Lung microvascular endothelial cell (primary cell): ENCODE measurements at places on chromosomes 5 and 9. TPM values are rescaled to one million over a fixed set of nuclear protein-coding genes. Genes with fewer than 3 reads are reported as not detected.

GRCh38 chr5:159504106-159504856 lies 174.0 kb upstream of the IL12B start:
- no peak for DNase-seq

DNA sequence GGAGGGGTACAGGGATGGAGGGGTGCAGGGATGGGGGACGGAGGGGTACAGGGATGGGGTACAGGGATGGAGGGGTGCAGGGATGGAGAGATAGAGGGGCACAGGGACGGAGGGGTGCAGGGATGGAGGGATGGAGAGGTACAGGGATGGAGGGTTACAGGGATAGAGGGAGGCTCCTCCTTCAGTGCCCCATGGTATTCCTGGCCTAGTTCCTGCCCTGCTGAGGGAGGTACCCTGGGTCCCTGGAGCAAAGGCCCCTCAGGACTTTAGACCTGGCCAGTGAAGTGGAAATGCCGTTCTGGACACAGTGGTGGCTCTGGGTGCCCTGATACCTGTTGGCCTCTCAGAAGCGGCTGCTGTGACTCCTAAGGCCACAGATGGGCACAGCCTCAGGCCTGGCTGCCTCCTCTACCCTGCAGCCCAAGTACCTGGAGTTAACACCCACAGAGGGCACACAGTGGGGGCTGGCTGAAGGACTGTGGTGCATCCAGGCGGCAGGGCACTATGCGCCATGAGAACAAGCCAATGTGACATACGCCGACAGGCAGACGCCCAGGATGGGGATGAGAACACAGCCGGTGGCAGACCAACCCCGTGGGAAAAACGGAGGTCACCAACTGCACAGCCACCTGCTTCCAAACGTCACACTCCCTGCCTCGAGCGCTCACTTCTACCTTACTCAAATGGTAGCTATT lies 8.4 kb downstream of the PTGES2 start:
- no peak for DNase-seq

DNA sequence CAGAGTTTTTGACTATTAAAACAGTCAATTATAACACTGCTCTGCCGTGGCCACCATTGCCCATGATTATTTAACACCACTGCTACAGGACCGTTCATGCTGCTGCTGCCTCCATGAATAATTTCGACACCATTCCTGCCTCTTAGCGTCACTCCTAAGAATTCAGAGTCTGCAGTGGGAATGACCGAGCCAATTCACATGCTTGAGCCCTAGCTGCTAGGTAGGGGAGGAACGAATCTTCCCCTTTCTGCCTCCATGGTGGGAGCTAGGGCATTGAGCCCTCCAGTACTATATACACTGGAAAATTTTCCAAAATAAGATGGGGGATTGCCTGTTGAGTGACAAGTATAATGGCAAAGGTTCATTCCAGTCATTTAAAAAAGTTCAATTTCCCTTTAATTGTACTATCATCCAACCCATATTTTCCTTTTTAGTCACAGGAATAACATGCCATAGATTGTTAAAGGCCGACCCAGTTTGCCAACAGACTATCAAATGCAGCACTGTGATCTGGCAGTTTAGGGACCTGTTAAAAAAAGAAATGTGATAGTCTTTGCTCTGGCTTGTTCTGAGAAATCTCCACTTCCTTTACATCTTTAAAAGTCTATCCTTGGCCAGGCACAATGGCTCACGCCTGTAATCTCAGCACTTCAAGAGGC lies 13.5 kb upstream of the B4GALT1 start:
- DNase-seq: no peak

ENTPD2 gene
- total RNA-seq: not detected in 2 replicates

ELOVL7 gene
- total RNA-seq: under 0.01 TPM in 2 replicates

SPINK4 gene
- total RNA-seq: not detected in 2 replicates

CD72 gene
- under 0.01 TPM in 1 of 2 replicates, not detected in the other for total RNA-seq

- DNase-seq: peak; percentile 69
These were observed 65.9 kb upstream of the PLPP1 start for GRCh38 chr5:55600497-55601203.

CLIC3 gene
- 0.22 TPM in 1 of 2 replicates, not detected in the other for total RNA-seq

CDKN2B-AS1 gene
- 0.60 and 1.5 TPM in 2 replicates for total RNA-seq

GRCh38 chr5:87946271-87946670 lies 322.4 kb downstream of the TMEM161B start:
- DNase-seq: no peak

DNA sequence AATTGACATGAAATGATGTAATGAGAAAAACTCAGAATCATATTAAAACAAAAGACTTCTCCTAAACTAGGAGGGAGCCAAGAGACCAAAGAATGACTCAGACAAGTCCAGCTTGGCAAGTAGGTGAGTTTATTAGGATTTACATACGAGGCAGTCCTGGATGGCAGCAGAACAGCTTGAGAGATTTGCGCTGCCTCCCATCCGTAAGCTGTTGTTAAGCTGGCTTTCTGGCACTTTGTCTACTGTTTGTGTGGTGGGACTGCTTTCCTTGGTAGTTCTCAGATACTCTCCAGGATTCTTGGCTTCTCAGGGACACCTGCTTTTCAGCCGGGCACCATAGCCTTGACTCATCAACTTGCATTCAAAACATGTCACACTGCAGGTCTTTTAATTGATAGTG lies 57.6 kb downstream of the COX7C start:
- DNase-seq: no peak

DNA sequence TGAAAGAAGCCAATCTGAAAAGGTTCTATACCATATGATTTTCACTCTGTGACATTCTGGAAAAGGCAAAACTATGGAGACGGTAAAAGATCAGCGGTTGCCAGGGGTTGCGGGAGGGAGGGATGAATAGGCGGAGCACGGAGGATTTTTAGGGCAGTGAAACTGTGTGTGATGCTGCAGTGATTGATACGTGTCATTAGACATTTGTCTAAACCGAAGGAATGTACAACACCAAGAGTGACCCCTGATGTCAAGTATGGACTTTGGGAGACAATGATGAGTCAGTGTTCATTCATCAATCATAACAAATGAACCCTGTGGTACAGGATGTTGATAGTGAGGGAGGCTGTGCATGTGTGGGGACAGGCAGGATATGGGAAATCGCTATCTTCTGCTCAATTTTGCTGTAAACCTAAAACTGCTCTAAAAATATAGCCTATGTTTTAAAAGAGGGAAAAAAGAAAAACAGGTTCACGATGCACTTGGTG lies 34.4 kb downstream of the ERGIC1 start:
- DNase-seq: peak; percentile 78

SPINK6 gene
- not detected in 2 replicates for total RNA-seq

DNA sequence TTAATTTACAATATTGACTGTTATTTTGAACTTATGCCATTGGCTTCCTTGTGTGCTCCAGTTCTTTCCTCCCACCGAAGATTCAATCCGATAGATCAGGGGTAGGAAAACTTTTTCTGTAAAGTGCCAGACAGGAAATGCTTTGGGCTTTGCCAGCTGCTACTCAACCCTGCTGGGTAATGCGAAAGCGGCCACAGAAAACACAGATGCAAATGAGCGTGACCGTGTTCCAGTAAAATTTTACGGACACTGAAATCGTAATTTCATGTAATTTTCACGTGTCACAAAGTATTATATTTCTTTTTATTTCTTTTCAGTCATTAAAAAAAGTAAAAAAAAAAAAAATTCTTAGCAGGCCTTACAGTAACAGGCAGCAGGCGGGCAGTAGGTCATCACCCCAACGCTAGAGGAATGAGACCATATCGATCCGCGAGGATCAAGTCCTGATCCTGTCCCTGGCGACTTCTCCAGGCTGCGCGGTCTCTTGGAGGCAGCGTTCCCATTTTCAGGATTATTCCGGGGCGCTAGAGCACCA lies 599 bp downstream of the NMRK1 start:
- peak; percentile 72 for DNase-seq

FOXD4L6 gene
- under 0.01 TPM in 1 of 2 replicates, not detected in the other for total RNA-seq

DNA sequence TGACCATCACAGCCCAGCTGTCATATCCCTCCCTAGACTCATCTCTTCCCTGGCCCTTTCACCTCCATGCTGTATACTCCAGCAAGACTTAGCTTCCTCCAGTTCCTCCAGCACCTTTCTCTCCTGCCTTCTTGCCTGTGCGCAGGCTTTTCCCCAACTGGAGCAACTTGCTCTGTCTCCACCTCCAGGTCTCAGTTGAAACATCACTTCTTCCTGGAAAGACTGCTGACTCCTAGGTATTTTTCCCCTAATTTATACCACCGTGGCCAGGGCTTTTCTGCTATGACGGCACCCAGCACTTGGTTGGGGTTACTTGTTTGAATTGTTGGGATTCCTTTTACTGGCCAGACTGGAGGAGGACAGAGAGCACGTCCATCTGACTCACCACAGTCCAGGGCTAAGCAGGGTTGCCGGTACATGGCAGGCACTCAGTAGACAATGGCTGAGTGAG lies 67.5 kb downstream of the KCNIP1 start:
- DNase-seq: peak; percentile 47

IL33 gene
- 2.4 and 6.3 TPM in 2 replicates for total RNA-seq

- no peak for DNase-seq
These were observed 3.3 kb upstream of the TSLP start for GRCh38 chr5:111068213-111068612.

- DNase-seq: no peak
These were observed 153.5 kb downstream of the CDH6 start for GRCh38 chr5:31346896-31347551.

GRCh38 chr9:110206389-110206788 lies 1.6 kb downstream of the C9orf152 start:
- DNase-seq: no peak

DNA sequence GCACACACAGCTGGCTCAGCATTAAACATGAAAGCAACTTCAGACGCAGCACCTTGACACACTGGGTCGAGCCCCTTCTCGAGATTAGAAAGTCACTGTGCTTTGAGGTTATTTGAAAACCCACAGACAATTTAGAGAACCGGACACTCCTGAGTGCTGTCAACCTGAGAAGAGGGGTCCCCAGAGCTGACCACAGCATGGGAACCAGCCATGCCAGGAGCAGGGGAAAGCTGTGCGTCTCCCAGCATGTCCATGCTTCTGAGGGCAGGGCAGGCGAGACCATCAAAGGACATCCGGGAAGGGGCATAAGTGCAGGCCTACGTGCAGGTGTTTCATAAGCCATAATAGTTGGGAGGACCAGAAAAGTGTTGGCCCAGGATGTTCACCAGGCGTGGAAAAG lies 20.5 kb downstream of the SLC6A3 start:
- no peak for DNase-seq

DNA sequence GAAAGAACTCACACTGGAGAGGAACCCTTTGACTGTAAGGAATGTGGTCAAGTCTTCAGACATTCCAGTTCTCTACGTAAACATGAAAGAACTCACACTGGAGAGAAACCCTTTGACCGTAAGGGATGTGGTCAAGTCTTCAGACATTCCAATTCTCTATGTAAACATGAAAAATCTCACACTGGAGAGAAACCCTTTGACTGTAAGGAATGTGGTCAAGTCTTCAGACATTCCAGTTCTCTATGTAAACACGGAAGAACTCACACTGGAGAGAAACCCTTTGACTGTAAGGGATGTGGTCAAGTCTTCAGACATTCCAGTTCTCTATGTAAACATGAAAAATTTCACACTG lies 32.6 kb downstream of the MAPK9 start:
- no peak for DNase-seq

- DNase-seq: no peak
These were observed 3.3 kb upstream of the HAPLN1 start for GRCh38 chr5:83724001-83724400.

NIM1K gene
- under 0.01 TPM in 1 of 2 replicates, not detected in the other for total RNA-seq

- DNase-seq: no peak
These were observed 119.0 kb upstream of the SLC25A48 start for GRCh38 chr5:135715267-135716055.

DNA sequence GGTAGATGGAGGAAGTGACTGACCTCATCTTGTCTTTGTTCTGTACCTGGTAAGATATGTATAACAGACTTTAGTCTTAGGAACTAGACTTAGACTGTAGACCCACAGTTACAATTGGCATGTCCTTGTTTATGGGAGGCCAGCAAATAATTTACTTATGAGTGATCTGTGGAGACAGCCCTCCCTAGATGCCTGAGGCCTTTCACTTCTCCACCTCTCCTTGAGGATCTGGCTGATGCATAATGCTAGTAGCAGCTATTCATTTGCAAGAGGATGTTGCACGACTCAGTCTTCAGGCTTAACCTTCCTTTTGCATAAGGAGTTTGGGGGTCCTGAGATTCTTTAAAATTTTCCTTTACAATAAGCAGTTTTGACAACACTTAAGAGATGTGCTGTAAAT lies 100.7 kb downstream of the YTHDC2 start:
- no peak for DNase-seq

PRLR gene
- total RNA-seq: not detected in 2 replicates

GRCh38 chr5:169652057-169652456 lies 15.0 kb downstream of the DOCK2 start:
- DNase-seq: no peak

PCDHA8 gene
- total RNA-seq: under 0.01 TPM in 1 of 2 replicates, not detected in the other

- DNase-seq: no peak
These were observed 11.8 kb downstream of the RCL1 start for GRCh38 chr9:4804531-4805016.

DNA sequence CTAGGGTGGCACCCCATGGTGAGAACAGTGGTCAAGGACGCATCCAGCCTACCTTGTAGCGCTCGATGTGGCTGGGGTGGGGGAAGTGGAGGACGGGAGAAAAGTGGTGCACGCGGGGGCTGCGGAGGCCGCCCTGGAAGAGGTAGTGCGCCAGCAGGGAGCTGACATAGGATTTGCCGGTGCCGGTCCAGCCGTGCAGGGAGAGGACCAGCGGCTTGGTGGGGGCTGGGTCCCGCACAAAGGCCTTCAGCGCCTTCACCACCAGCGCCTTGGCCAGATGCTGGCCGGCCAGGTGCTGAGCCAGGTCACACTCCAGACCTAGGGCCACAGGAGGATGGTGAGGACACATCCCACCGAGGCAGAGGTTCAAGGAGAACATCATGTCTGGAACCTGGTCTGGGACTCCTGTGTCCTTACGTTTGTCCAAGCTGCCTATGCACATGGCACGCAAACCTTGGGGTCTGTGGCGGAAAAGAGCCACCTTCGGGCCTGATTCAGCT lies 797 bp downstream of the TOR2A start:
- no peak for DNase-seq

DNA sequence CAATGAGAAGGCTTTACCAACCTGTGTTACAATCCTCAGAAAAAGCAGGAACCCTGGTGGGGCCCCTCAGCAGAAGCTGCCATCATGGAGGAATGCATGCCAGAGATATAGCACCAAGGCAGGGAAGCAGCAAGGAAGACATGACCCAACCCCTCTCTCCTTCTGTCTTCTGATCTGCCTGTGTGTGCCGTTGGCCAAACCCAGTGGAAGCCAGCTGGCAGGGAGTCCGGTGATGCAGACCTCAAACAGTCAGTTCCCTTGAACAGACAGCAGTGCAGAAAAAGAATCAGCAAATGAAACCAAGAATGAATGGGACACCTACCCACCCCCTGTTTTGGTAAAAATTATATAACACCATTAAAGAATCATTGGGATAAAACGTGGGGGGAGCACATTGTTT lies 234.2 kb downstream of the ZNF608 start:
- no peak for DNase-seq

DNA sequence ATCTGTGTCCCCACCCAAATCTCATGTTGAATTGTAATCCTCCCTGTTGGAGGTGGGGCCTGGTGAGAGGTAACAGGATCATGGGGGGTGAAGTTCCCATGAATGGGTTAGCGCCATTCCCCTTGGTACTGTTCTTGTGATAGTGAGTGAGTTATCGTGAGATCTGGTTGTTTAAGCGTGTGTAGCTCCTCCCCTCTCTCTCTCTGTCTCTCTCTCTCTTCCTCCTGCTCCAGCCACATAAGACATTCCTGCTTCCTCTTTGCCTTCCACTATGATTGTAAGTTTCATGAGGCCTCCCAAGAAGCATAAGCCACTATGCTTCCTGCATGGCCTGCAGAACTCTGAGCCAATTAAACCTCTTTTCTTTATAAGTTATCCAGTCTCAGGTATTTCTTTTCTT lies 28.8 kb downstream of the C5orf15 start:
- no peak for DNase-seq
